ENCODE measurements at places on chromosomes 3 and 15. TPM values are rescaled to one million over a fixed set of nuclear protein-coding genes. Genes with fewer than 3 reads are reported as not detected.

Gene CFAP44
- total RNA-seq = 11.0 TPM

Gene ABHD6
- total RNA-seq = 10.2 TPM

Gene PLSCR5
- total RNA-seq = not detected

Gene SAMD7
- total RNA-seq = not detected

Gene UNC13C
- 0.19 TPM for total RNA-seq

Gene WNT7A
- 3.3 TPM for total RNA-seq

GRCh38 chr15:77989296-77990143, 88.0 kb downstream of the TBC1D2B start:
- no peak for DNase-seq

DNA sequence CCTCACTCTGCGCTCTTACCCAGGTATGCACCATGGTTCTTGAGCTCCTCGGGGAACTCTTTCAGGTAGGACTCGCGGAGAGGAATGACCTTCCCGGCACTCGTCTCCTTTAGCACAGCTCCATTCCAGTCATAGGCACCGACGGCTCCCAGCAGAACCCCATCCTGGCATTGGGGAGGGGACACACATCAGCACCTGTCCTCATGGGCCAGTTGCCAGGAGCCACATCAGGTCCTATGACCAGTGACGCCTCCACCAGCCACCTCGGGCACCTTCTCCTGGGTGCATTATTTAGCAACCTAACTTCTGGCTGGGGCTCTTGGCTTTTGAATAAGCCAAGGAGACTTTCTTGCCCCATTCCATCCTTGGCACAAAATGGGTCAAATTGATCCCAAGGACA, 61.9 kb downstream of the FEM1B start:
- no peak for DNase-seq
